ENCODE measurements at places on chromosomes 1 and 21.
A peak's percentile ranks its signal among the peaks of the same experiment; 100 is the strongest.

DNA sequence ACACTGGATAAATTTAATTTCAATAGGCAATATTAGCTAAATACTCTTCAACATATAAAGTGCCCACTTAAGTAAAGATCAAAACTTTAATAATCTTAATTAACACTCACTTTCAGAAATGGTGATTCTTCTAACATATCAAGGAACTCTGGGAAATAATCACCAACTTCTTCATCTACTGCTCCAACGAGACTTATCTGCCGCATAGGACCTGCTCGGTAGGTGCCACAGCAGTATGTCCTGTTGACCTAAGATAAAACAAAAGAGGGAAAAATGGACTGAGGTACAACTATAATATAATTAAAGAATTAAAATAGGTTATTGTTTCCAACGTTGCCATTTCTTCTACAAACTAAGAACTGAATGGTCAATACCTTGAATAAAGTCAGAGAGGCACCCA is 18.3 kb upstream of the PHTF1 start:
- no peak for DNase-seq

GRCh38 chr1:211735208-211736170 is 60.1 kb upstream of the NEK2 start:
- DNase-seq = peak; percentile 43

- no peak for DNase-seq
Measured at GRCh38 chr1:147804942-147805723, 44.7 kb upstream of the GJA5 start.

GRCh38 chr1:118335331-118335732 is 150.3 kb upstream of the SPAG17 start:
- peak; percentile 39 for DNase-seq

- no peak for DNase-seq
Measured at GRCh38 chr1:178283409-178283808, 189.5 kb downstream of the RASAL2 start.

DNA sequence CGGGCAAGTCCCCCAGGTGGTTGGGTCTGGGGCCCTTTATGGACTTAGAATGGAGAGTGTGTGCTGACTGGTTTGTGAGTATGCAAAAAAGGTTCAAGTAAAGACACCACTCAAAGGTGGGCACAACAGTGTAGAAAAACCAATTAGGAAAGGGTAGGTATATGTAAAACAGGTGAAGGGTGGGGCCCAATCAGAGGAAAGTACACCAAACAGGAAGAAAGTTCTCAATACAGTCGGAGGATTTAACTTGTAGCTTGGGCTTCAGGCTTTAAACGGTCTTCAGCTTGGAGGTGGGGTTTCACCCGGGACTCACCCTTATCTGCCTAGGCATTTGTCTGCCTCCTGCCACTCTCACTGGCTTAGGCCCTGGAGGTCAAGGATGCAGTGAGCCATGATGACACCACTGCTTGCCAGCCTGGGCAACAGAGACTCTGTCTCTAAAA is 6.8 kb upstream of the PUM1 start:
- DNase-seq = no peak
